ENCODE measurements at places on chromosomes 5 and 9.

DNA sequence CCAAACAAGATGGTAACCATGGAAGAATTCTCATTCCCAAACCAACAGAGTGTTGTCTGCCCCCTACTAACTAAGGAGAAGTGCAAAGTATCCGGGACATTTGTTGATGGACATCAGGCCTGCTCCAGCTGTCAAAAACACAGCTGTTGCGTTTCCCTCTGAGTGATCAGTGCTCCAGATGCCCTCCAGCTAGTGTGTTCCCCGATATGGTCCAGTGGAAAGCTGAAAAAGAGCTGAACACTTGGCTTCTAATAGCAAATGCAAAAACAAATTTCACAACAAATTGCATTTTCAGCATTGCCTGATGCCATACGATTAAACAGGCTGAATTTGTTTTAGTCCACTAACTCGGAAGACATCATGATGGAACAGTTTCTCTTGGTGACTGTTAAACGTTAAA, 1398.7 kb downstream of the PTPRD start:
- DNase-seq = no peak

- DNase-seq = no peak
These were observed 64.5 kb downstream of the MFAP3 start for GRCh38 chr5:154103233-154103632.

DNA sequence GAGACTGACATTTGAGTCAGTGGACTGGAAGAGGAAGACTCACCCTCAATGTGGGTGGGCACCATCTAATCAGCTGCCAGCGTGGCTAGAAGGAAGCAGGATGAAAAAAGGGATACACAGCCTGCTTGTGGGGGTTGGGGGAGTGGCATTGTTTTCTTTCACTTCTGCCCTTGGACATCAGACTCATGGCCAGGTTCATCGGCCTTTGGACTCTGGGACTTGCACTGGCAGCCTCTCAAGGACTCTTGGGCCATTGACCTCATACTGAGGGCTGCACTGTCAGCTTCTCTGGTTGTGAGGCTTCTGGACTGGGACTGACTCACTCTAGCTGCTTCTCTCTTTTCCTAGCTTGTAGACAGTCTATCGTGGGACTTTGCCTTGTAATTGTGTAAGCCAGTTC, 374.9 kb downstream of the TLE1 start:
- DNase-seq = no peak

DNA sequence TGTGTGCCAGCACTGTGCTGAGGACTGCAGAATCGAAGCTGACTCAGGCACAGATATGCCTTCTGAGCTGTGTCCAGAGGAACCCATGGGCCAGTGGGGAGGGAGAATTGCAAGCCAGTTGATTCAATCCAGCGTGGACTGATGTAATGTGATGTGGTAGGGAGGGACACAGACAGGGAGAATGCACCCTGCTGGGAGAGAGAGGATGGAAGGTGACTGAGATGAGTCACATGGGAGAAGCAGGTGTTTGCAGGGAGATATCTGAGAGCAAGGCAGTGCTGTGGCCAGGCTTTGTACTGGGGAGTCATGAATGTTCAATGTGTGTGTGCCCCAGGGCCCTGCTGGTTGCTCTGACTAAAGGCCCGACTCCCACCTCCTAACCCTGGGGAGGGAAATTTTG, 75.7 kb downstream of the IRX1 start:
- no peak for DNase-seq
